Body of pancreas (tissue), 4 donors: ENCODE measurements at places on chromosomes 2 and 18.

GRCh38 chr2:151096235-151096634 lies 165.4 kb downstream of the RBM43 start:
- no peak for DNase-seq

DNA sequence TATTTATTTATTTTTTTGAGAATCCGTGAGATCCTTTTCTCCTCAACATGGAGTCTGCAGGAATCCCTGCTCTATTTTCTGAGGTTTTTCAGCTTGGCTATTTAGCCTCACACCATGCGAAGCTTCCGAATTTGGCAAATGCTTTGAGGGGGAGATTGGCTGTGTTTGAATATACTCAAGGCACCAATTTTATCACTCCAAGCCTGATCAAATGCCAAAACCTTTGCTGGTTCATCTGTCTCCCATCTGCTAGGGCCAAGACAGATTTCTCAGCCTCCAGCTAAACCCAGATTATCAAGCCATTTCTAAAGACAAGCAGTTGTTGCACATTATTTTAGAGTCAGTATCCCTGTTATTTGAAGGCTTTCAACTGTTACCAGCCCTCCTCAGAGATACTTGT lies 295.7 kb downstream of the XIRP2 start:
- no peak for DNase-seq

GRCh38 chr2:105873721-105874120 lies 129.0 kb downstream of the NCK2 start:
- DNase-seq = no peak

GRCh38 chr2:142853912-142854311 lies 23.6 kb upstream of the KYNU start:
- no peak for DNase-seq

DNA sequence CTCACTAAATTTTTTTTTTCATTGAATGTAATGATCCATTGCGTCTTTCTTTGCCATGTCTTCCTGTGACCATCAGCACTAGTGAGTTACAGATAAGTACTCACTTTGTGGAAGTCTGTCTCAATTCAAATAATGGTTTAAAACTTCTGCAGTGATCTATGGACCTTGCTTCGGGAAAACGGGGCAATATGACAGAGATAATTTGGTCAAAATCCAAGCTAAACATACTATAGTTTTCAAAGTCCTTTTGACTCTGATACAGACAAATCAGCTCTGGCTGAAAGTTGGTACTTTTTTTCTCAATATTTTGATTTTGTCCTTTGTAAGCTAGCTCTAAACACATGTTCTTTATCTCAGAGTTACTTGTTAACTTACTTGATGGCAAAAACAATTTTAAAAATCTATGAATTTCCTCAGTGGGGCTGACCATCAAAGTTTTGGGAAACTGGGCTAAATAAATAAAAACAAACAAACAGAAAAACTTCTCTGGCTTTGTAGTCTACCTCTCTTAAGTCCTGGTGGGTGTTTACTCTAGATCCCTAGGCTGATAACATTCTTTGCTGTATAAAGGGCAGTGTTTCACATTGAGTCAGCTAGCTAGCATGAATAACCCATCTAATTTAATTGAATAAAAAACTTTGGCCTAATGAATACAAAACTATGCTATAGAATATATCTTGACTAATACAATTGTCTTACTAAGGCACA lies 327.6 kb downstream of the RDH14 start:
- DNase-seq = no peak

GRCh38 chr18:53411511-53411910 lies 813.0 kb downstream of the MBD2 start:
- DNase-seq = no peak

- no peak for DNase-seq
These were observed 5.2 kb downstream of the IL37 start for GRCh38 chr2:112916145-112916571.
